ENCODE measurements at places on chromosomes 13 and 19. TPM values are rescaled to one million over a fixed set of nuclear protein-coding genes. Genes with fewer than 3 reads are reported as not detected.
A peak's percentile ranks its signal among the peaks of the same experiment; 100 is the strongest.

- peaks cover 3% of the 10 kb centered on the region for H3K4me1 ChIP-seq
- peaks cover 13% of the 10 kb centered on the region for H3K27me3 ChIP-seq
- no peak overlapping the region for H3K4me3 ChIP-seq
- no peak for DNase-seq
- H3K27ac ChIP-seq: no peak overlapping the region
- no peaks in the 10 kb centered on the region for H3K36me3 ChIP-seq
Observed at GRCh38 chr13:106467427-106468122, 67.9 kb downstream of the EFNB2 start.

Gene VSTM2B
- not detected for total RNA-seq

DNA sequence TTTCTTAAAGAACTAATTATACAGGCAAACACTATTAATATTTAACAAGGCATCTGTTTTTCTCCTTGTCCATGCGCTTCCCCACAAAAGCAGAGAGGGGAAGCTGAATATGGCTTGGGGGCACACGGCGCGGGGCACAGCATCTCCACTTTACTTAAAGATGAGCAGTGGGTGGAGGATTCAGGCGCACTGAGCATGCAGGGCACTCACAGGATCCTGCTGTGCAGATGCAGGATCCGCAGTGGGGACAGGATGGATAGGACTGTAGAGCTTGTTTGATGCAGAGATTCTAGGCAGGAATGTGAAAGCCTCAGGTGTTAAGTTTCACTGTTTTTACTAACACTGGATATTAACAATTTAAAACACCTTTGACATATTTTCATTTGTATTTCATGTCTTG, 43.3 kb downstream of the ATP11A start:
- no peak overlapping the region for H3K27ac ChIP-seq
- H3K4me1 ChIP-seq: peaks cover 3% of the 10 kb centered on the region
- H3K36me3 ChIP-seq: peaks cover 2% of the 10 kb centered on the region
- no peak for DNase-seq

Gene P2RY11
- 68.0 TPM for total RNA-seq

Gene ZNF880
- 46.5 TPM for total RNA-seq

- DNase-seq: no peak
- no peaks in the 10 kb centered on the region for H3K4me1 ChIP-seq
- no peaks in the 10 kb centered on the region for H3K36me3 ChIP-seq
Observed at GRCh38 chr13:23469951-23470421, 36.5 kb upstream of the SACS start.

Gene RGL3
- total RNA-seq: not detected

Gene ZNF805
- total RNA-seq: 24.3 TPM

DNA sequence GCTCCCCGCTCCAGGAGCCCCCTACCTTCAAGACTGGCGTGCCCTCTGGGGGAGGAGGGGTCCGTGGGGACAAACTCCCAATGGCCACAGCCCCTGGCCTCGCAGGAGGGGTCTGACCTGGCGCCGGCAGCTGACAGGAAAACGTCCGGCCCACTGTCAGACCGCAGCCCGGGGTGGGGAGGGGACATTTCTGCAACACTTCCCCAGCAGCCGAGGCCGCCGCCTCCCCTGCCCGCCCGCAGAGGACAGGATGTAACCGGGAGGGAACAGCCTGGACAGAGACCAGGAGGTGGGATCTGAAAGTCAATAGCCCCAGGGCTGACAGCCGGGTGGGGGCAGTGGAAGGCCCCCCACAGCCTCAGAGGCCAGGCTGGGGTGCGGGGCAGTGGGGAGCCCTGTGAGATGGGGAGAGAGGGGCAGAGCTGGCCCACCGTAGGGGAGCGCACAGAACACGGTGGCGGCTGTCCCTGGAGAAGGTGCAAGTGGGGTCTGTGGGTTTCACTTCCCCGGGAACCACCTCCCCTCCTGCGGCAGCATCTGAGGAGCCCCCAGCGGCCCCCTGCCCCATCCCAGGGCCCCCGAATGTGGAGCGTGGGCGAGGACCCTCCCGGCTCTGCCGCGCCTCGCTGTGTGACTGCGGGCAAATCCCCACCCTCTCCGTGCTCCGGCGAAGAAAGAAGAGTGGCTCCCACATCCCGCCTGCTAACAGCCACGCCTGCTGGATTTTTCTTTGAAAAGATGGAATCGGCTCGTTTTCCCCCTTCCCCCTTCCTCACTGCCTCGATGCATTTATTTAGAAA, at the start of gene PEAK3:
Gene PEAK3 (minus strand): TSS at position 114 of the 800 bp plus-strand sequence. CDS start 1,244 bp downstream, outside the sequence.
- H3K36me3 ChIP-seq: no peaks in the 10 kb centered on the region
- peaks cover 9% of the 10 kb centered on the region for H3K4me1 ChIP-seq
- no peak for DNase-seq
- no peaks in the 10 kb centered on the region for H3K27me3 ChIP-seq

Gene STOML3
- not detected for total RNA-seq

Gene SHD
- not detected for total RNA-seq

GRCh38 chr19:19271828-19272599, 1.1 kb downstream of the TM6SF2 start:
- no peak for DNase-seq
- H3K4me3 ChIP-seq: peak overlapping the region; percentile 22
- H3K27me3 ChIP-seq: peaks cover 9% of the 10 kb centered on the region
- H3K36me3 ChIP-seq: peaks cover 25% of the 10 kb centered on the region

Gene AP1M2
- not detected for total RNA-seq

DNA sequence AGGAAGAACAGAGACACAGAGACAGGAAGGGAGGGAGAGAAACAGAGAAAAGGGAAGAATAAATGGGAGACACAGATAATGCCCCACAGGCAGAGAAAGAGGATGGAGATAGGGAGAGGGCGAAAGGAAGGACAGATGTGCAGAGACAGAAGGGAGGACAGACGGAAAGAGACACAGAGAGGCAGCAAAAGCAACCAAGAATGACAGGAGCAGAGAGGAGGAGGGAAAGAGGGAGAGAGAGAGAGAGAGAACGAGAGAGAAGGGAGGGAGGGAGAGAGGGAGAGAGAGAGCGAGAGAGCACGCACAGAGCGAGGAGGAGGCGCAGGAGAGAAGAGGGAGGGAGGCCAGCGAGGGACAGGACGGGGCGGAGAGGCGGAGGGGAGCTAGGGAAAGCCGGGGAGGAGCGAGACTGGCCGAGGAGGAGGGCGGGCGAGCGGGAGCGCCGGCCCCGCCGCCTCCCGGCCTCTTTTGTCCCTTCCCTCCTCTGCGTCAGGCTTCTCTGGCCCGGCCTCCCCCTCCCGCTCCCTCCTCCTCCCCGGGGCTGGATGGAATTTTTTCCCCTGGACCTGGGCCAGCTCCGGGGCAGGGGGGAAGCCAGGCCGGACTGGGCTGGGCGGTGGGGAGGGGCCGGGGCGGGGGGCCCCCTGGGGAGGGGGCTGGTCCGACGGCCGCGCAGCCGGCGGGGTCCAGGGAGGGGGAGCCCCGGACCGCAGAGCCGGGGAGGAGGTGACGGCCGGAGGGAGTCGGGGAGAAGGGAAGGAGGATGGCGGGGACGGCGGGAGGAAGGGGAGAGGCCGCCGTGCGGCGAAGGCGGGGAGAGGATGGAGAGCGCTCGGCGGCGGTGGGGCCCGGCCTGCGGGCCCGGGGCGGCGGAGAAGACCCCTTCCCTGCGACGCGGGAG, 4.2 kb upstream of the SPACA6 start:
- peak overlapping the region; percentile 82 for H3K4me3 ChIP-seq
- no peak overlapping the region for H3K27ac ChIP-seq
- H3K36me3 ChIP-seq: no peaks in the 10 kb centered on the region
- peaks cover 17% of the 10 kb centered on the region for H3K4me1 ChIP-seq

DNA sequence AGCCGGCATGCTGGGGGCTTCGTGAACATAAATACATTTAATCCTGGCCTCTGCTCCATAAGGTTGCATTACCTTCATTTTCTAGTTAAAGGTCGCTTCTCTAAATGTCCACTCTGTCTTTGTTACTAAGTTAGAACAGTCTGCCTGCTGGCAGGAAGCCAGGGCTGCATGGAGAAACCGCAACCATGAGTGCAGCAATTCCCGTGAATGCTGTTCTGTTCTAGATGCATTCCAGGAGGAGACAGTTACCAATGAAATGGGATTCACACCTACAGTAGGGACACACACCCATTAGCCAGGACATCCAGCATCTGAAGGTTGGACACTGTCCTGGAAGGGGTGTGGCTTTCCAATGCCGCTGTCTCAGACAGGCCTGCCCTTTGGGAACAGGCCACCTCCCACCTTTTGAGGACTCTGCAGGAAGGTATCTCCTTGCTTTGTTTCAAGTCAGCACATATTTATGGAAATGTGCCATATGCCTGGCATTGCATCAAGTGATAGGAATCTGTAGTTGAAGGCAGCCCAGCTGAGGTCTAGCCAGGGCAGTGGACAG, 129.7 kb downstream of the SLC7A1 start:
- peaks cover 3% of the 10 kb centered on the region for H3K27me3 ChIP-seq
- H3K4me1 ChIP-seq: no peaks in the 10 kb centered on the region
- DNase-seq: no peak
- no peak overlapping the region for H3K27ac ChIP-seq
- no peak overlapping the region for H3K4me3 ChIP-seq
- no peaks in the 10 kb centered on the region for H3K36me3 ChIP-seq

DNA sequence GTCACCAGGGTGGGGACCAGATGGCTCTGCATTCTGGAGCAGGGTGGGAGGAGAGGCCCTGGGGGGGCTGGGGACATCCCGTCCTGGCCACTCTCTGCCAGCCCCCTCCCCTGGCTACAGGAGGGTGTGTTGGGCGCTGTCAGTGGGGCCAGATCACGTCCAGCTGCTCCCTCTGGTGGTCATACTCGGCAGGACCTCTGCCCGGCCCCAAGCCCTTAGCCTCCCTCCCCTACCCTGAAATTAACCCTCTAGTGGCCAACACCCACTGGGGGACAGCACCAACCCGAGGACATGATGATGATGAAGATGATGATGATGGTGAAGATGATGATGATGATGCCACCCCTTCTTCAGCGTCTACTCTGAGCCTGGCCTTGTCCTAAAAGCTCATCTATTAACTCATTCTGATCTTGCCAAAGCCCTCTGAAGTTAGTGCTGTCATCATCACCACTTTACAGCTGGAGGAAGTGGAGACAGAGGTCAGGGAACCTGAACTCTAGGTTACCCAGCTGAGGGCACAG, 590 bp upstream of the LGI4 start:
- H3K36me3 ChIP-seq: no peaks in the 10 kb centered on the region
- no peaks in the 10 kb centered on the region for H3K27me3 ChIP-seq
- H3K4me1 ChIP-seq: peaks cover 14% of the 10 kb centered on the region
- no peak overlapping the region for H3K27ac ChIP-seq
- H3K4me3 ChIP-seq: no peak overlapping the region
- peak; percentile 50 for DNase-seq

Gene U2AF1L4
- 52.7 TPM for total RNA-seq

DNA sequence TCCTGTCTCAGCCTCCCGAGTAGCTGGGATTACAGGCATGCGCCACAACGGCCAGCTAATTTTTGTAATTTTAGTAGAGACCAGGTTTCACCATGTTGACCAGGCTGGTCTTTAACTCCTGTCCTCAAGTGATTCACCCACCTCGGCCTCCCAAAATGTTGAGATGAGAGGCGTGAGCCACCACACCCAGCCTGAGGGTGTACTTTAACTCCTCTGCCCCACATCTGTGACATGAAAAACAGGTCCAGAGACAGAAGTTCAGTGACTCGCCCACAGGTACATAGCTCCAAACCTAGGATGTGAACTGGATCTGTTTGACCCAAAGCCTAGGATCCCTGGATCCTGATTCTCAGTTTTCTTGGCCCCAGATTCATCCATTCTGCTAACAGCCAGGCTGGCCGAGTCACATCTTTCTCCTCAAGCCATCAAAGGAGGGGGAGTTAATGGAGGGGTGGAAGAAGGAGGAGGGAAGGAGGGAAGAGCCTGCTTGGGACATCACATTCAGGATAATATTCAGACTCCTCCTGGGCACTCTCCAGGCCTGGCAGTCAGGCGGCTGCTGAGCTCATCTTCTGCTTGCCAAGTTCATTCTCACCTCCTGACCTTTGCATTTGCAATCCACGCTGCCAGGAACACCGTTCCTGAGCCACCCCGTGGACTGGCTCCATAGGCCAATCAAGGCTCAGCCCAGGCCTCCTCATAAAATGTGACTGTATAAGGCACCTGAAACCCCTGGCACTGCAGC, 3.1 kb downstream of the SPC24 start:
- no peaks in the 10 kb centered on the region for H3K36me3 ChIP-seq
- no peak for DNase-seq
- no peak overlapping the region for H3K4me3 ChIP-seq
- H3K4me1 ChIP-seq: peaks cover 9% of the 10 kb centered on the region

- no peak for DNase-seq
- H3K27me3 ChIP-seq: no peaks in the 10 kb centered on the region
- H3K36me3 ChIP-seq: no peaks in the 10 kb centered on the region
- no peak overlapping the region for H3K27ac ChIP-seq
- peaks cover 5% of the 10 kb centered on the region for H3K4me1 ChIP-seq
Observed at GRCh38 chr19:40693150-40693788, 2.8 kb upstream of the NUMBL start.

Gene LIG4
- total RNA-seq: 13.3 TPM

DNA sequence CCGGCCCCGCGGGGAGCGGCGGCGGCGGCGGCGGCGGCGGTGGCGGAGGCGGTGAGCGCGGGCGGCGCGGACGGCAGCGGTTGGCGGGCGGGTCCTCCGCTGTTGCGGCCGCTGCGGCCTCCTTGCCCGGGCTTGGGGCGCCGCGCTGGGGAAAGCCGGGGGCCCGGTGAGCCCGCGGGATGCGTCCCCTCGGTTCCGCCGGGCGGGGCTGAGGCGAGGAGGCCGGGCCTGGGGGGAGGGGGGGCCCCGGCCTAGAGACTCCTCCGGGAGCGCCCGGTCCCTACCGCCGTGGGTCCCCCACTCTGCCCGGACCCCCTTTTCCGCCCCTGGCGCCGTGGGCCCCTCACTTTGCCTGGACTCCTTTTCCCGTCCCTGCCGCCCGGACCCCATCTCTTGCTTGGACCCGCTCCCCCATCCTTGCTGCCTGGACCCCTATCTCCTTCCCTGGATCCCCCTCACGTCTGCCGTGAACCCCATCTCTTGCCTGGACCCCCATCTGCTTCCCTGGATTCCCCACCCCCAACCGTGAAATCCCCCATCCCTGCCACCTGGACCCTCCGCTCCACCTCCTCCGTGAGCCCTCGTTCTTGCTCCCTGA, 28.6 kb upstream of the NDUFS7 start:
- H3K27me3 ChIP-seq: no peaks in the 10 kb centered on the region
- peaks cover 10% of the 10 kb centered on the region for H3K36me3 ChIP-seq
- peaks cover 11% of the 10 kb centered on the region for H3K4me1 ChIP-seq
- H3K27ac ChIP-seq: no peak overlapping the region
- H3K4me3 ChIP-seq: peak overlapping the region; percentile 72
- no peak for DNase-seq

- DNase-seq: no peak
- no peak overlapping the region for H3K27ac ChIP-seq
- H3K4me3 ChIP-seq: no peak overlapping the region
- H3K27me3 ChIP-seq: no peaks in the 10 kb centered on the region
- no peaks in the 10 kb centered on the region for H3K4me1 ChIP-seq
- no peaks in the 10 kb centered on the region for H3K36me3 ChIP-seq
Observed at GRCh38 chr13:84686458-84686857, 804.2 kb upstream of the SLITRK1 start.

GRCh38 chr19:14440049-14440448, 6.9 kb downstream of the PKN1 start:
- H3K27me3 ChIP-seq: no peaks in the 10 kb centered on the region
- H3K27ac ChIP-seq: peak overlapping the region; percentile 98
- peak overlapping the region; percentile 91 for H3K4me3 ChIP-seq
- H3K36me3 ChIP-seq: peaks cover 4% of the 10 kb centered on the region
